ENCODE measurements at places on chromosomes 1 and 21.

DNA sequence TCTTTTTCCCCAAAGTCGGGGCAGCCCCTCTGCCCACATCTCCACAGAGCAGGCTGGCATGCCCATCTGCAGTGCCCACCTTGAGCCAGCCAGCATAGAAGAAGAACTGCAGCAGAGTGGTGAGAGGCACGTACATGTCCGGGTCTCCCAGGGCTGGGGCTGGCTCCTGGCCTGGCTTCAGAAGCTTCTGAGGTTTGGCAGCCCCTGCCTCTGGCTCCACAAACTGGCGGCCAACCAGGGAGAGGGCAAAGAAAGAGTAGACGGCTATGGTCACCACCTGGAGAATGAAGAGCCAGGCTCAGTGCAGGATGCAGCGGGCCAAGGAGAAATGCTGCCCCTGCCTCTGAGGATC, 3.0 kb downstream of the BEST4 start:
- DNase-seq: no peak

GRCh38 chr1:235864931-235865525, 1.7 kb downstream of the LYST start:
- DNase-seq: no peak

DNA sequence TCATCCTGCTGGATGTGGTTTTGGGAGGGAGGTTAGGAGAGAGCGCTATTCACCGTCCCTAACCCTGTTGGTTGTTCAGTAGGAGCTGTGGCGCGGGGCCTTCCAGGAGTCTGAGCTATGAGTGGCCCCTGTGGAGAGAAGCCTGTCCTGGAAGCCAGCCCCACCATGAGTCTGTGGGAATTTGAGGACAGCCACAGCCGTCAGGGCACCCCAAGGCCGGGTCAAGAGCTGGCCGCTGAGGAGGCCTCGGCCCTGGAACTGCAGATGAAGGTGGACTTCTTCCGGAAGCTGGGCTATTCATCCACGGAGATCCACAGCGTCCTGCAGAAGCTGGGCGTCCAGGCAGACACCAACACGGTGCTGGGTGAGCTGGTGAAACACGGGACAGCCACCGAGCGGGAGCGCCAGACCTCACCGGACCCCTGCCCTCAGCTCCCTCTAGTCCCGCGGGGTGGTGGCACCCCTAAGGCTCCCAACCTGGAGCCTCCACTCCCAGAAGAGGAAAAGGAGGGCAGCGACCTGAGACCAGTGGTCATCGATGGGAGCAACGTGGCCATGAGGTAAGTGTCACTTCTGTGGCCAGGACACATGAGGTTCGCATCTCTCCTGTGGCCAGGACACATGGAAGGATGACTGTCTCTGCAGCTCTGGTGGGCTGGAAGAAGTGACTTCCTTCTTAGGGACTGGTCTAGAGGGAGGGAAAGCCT, 1.2 kb downstream of the ZC3H12A start:
- no peak for DNase-seq

DNA sequence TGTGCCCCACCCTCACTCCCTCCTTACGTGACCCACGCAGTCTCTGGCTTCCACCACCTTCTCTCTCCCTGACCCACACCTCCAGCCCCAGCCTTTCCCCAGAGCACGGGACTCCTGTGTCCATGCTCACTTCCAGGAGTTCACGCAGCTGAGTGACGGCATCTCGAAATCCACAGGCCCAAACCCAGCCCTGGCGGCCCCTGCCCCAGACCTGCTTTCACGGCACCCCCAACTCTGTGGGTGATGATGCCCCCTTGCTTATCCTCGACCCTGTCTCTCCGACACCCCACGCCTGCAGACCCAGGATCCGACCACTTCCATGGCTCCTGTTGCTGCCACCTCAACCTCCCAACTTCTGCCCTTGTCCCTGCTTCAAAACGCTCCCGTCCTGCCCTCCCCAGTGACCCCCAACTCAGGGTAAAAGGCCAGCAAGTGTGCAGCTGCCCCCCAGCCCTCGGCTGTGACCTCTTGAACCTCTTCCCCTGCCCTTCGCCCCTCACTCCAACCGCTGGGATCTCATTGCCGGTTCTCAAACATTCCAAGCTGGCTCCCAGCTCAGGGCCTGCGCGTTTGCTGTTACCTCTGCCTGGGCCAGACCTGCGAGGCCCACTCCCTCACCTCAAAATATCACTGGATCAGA, 30.4 kb upstream of the LAPTM5 start:
- DNase-seq: no peak

DNA sequence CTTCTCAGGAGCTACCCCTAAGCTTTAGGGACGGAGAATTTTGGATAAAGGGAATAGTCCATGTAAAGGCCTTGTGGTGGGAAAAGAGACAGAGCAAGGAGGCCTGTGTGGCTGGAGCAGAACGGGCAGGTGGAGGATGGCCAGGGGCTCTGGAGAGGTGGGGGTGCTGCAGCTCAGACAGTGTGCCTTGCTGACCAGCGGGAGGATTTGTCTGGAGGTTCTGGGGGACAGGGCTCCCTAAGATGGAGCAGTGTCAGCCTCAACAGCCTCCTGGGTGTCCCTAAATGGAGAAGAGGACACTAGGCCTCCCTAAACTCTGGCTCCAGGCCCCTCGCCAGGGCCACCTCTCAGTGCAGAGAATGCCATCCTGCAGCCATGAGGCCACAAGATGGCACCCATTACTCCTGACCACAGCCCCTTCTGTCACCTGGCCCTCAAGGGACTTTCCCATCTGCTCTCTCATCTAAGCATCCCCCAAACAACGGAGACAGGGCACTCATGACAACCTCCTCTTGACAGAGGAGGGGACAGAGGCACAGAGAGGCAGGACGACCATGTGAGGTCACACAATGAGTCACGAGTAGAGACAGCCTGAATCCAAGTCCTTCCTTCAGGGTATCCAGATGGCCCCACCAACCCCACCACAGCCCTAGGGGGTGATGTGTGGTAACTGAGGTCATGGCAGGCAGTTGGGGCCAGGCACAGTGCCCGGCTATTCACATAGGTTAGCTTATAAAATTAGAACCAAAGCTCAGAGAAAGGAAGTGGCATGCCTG, 94.7 kb downstream of the DMRTB1 start:
- no peak for DNase-seq

DNA sequence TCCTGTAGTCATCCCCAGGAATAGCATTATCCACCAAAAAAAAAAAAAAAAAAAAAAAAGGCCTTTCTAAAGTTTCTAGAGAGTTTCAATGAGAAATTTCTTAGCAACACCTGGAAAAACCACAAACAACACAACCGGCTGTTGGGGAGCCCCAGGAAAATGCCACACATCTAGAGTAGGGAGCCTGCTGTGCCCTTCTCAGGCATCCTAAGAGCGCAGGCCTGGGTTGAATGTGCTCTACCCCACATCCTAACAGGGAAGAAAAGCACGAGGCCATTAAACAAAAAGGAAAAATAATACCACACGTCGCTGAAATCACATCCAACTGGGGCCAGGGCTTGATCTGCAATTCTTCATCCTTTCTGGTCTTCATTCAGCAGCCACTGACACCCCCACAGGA, 367.5 kb downstream of the TGFB2 start:
- DNase-seq: no peak

DNA sequence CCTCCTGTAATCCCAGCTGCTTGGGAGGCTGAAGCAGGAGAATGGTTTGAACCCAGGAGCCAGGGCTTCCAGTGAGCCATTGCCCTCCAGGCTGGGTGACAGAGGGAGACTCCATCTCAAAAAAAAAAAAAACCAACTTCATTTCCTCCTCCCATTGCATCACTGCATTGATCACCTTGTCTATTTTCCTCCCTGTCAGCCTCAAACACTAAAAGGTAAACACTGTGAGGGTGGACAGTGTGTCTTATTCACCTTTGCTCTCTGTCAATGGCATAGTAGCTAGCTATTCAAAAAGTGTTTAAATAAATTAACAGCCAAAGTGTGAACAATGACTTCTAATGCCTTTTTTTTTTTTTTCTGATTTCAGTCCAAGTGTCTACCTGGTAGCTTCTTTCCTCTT, 13.4 kb upstream of the DESI2 start:
- no peak for DNase-seq
